ENCODE measurements at places on chromosomes 1 and 21. TPM values are rescaled to one million over a fixed set of nuclear protein-coding genes. Genes with fewer than 3 reads are reported as not detected.

- no peak for DNase-seq
- H3K36me3 ChIP-seq: no peaks in the 10 kb centered on the region
- H3K4me3 ChIP-seq: no peak overlapping the region
- H3K27ac ChIP-seq: no peak overlapping the region
- H3K27me3 ChIP-seq: peaks cover 41% of the 10 kb centered on the region
- no peaks in the 10 kb centered on the region for H3K4me1 ChIP-seq
Measured at GRCh38 chr1:152543820-152544219, 22.8 kb downstream of the LCE3E start.

DNA sequence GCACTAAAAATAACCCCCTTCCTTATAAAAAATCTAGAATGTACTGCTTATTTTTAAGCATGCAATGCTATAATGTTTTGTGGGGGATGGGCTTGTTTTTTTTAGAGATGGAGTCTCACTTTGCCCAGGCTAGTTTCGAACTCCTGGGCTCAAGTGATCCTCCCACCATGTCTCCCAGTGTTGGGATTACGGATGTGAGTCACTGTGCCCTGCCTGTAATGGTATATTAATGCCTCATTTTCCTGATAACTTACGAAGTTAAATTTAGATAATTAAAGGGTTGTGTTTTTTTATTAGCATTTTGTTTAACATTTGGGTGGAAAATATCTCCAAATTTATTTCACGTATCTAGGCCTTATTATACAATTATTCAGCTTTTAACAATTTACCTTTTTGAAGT, 6.5 kb downstream of the RNF11 start:
- no peak overlapping the region for H3K27ac ChIP-seq
- peaks cover 57% of the 10 kb centered on the region for H3K4me1 ChIP-seq
- no peak for DNase-seq
- H3K4me3 ChIP-seq: no peak overlapping the region
- no peaks in the 10 kb centered on the region for H3K36me3 ChIP-seq

- no peaks in the 10 kb centered on the region for H3K27me3 ChIP-seq
- DNase-seq: no peak
- H3K36me3 ChIP-seq: no peaks in the 10 kb centered on the region
Measured at GRCh38 chr1:216576234-216576937, 146.8 kb downstream of the ESRRG start.

DNA sequence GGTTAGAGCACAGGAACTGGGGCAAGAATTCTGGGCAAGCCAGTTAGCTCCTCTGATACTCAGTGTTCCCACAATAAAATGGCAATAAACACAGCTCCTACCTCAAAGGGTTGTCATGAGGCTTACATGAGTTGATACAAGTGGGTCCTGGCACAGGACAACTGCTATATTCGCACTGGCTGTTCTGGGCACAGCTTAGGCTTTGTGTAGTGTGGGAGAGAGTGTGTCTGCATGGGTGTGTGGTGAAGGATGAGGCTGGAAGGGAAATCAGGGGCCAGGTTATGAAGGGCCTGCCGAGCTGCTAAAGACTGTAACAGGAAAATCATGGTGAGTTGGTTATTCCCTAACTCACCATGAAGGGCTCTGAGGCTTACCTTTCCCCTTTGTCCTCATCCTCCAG, 18.7 kb downstream of the ETV3 start:
- H3K36me3 ChIP-seq: peaks cover 21% of the 10 kb centered on the region
- no peak overlapping the region for H3K4me3 ChIP-seq
- H3K4me1 ChIP-seq: peaks cover 44% of the 10 kb centered on the region
- no peaks in the 10 kb centered on the region for H3K27me3 ChIP-seq
- peak overlapping the region; percentile 14 for H3K27ac ChIP-seq
- no peak for DNase-seq

Gene PRMT6
- 12.9 TPM for total RNA-seq

DNA sequence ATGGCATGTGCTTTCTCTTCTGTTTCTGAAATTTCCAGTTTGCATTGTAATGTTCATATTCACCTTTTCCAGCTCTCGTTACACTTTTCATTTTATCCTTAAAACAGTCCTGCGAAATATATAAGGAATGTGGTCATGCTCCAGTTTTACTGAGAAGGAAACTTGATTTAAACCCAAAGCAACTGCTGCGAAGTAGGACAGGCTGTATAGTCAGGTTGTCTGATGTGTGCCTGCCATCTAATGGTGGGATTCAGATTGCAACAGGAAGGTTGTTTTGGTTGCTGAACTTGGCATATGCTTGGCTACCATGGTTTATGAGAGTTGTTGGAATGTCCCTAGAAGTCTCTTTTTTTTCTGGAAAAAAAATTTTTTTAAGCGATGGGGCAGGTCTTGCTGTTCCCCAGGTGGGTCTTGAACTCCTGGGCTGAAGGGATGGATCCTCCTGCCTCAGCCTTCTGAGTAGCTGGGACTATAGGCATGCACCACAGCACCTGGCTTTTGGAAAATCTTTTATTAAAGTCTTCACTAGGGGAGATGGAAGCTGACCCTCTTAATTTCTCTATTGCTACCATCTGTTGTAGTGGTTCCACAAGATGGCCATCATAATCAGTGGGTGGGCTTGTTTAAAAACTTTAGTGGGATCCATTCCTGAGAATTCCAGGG, 86.9 kb downstream of the UCK2 start:
- H3K4me1 ChIP-seq: peaks cover 3% of the 10 kb centered on the region
- peak; percentile 70 for DNase-seq
- H3K36me3 ChIP-seq: no peaks in the 10 kb centered on the region
- H3K4me3 ChIP-seq: no peak overlapping the region
- H3K27me3 ChIP-seq: no peaks in the 10 kb centered on the region
- H3K27ac ChIP-seq: no peak overlapping the region

- H3K36me3 ChIP-seq: peaks cover 13% of the 10 kb centered on the region
- no peaks in the 10 kb centered on the region for H3K27me3 ChIP-seq
- peak overlapping the region; percentile 45 for H3K27ac ChIP-seq
- peak overlapping the region; percentile 39 for H3K4me3 ChIP-seq
Measured at GRCh38 chr21:37398697-37399096, 32.1 kb downstream of the DYRK1A start.

- no peak overlapping the region for H3K27ac ChIP-seq
- H3K27me3 ChIP-seq: no peaks in the 10 kb centered on the region
- H3K4me1 ChIP-seq: peaks cover 39% of the 10 kb centered on the region
- no peak overlapping the region for H3K4me3 ChIP-seq
- no peak for DNase-seq
Measured at GRCh38 chr1:42209526-42210251, 45.1 kb upstream of the GUCA2A start.

DNA sequence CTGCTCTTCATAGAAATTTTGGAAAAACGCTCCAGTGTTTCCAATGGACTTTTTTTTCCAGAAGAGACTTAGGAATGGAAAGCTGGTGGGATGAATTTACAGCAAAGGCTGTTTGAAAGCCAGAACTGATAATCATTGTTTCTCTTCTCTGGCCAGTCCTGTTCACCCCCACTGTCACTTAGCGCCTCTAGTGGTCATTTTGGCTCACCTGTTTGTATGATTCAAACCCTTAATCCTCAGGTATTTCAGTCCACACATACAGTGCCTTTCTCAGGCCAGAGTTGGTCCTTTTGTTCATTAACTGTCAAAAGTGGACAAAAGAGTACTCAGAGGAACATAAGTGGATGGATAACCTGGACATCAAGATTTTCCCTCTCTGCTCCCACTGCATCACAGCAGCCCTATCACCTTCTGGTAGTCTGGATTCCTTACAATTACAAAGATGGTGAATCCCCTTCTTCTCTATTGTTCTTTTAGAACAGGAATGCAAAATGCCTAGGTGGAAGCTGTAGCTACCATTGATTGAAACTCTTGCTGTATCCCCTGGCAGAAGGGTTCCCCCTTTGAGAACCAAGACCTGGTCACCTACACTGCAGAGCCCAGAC, 177.6 kb upstream of the OLFM3 start:
- DNase-seq: no peak
- no peaks in the 10 kb centered on the region for H3K36me3 ChIP-seq
- H3K4me1 ChIP-seq: no peaks in the 10 kb centered on the region
- no peaks in the 10 kb centered on the region for H3K27me3 ChIP-seq
- no peak overlapping the region for H3K4me3 ChIP-seq
- H3K27ac ChIP-seq: no peak overlapping the region

Data from natural killer cell treated with Interleukin-12 subunit alpha and Interleukin-12 subunit beta and Interleukin-15 and Interleukin-18, amount 100 ng/mL, for 72 hours (primary cell).